ENCODE measurements at places on chromosomes 2 and 18.

- DNase-seq = no peak
These were observed 57.8 kb downstream of the C2orf76 start for GRCh38 chr2:119308793-119309330.

GRCh38 chr18:51070545-51070944, 40.5 kb downstream of the SMAD4 start:
- no peak for DNase-seq

DNA sequence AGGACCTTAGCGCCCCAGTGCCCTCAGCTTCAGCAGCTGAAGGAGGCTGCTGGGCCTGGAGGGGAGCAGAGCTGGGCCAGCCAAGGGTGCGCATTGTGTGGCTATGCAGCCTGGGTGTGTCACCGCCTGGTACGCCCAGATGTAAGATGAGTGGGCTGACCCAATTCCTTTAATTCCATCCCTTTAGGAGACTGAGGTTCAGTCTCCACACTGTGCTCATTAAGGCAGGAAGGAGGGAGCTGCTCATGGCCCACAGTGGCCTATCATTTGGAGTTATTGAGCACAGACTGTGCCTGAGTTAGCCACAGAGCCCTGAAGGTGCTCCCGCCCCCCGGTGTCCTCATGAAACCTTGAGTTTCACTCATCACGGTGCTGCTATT, 194.1 kb upstream of the GLI2 start:
- DNase-seq = no peak

- DNase-seq = no peak
These were observed 70.0 kb upstream of the ATP5MC3 start for GRCh38 chr2:175251425-175252041.

DNA sequence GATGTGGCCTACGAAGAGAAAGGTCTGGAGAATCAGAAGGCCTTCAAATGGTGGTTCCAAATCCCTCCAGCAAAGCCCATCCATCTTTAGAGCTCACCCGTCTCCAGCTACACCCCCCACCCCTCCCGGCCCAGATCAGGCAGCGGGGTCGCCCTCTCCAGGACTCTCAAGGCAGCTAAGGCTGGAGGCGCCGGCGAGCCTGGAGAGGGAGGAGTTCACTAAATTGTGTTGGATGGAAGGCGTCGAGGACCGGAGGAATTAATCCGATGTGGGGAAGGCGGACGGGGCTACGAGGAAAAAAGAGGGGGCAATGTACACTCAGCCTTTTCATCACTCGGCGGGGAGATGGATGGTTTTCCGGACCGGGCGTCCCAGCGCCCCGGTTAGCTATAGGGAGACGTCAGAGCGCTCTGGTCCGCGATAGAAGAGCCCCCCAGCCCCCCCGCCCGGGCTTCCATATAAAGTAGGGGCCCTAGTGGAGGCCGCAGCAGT, at the start of gene GRP:
GRP (plus strand) TSS at position 487 of the 492 bp plus-strand sequence. CDS start 108 bp downstream, outside the sequence.
- DNase-seq = no peak

DNA sequence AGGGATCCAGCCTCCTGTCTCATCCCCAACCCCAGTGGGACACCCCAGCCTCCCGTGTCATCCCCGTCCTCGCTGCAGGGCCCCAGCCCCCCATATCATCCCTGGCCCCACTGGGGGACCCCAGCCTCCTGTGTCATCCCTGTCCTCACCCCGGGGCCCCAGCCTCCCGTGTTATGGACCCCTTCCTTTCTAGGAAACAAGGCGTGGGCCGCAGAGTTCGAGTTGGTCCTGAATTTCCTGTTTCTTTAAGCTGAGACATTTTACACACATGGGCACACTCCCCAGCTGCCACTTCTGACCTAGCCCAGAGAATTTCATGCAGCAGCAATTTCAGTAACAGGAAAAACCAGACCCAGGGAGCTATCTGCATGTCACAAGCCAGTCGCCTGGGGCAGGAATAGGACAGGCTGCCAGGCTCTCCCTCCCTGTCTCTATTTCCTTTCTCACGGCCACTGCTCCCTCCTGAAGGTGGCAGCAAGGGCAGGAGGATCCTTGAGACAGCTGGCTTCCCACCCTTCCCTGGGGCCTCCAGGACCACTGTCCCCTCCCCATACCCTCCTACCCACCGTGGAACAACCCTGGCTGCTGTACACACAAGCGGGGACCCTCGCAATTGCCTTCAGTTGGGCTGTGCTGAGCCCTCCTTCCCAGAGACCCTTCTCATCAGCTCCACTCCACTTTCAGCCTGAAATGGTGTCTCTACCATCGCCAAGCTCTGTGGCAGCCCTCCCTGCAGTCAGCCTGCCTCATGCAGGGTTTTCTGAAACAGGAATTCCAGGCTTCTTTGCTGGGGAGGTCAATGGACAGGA, 141.9 kb upstream of the ID2 start:
- DNase-seq = no peak

DNA sequence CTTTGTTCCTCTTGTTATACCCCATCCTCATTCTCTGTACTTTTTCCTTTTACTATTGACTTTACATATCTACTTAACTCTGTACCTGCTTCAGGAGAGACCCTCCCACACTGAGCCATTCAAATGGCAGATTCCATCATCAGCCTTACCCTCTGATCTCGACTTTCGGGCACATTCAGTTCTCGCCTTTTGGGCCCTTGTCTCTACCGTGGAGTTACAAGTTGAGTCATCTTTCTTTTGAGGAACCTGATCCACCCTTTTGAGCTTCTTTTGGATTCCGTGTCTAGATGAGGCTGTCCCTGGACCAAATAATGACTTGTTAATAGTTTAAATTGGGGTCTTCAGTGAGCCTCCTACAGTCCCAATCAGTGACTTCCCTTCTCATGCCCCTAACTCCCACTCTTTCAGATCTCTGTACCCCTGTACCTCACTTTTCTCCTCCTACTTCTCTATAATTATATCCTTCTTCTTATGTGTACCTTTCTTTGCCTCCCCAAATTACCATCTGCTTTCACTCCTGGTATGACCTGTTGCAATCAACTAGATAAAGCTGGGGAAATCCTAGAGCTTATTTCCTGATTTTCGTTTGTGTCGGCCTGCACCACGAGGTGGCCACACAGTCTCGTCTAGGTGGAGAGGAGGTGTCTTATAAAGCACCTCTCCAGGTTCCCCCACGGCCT, 17.2 kb downstream of the SP110 start:
- DNase-seq = peak; percentile 26

- DNase-seq = no peak
These were observed 173.9 kb downstream of the HDAC4 start for GRCh38 chr2:239226677-239227581.

DNA sequence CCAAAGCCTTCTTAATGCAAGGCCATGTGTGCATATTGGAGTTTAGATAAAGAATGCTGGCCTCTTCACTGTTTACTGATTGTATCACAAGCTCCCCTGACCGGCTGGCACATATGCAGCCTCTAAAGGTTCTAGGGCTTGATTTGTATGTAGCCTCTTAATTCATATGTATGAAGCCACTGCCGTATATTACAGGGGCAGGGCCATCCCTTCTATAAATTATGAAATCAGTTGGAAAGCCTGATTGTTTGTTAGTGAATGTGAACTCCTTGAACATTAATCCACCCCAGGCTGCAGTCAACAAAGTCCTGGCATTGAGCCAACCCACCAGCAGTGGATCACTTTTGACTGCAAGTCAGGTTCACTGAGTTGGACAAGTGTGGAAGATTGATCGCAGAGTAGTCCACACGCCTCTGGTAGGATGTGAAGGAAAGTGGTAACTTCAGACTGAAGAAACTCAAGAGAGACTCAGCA, 61.6 kb upstream of the PARD3B start:
- no peak for DNase-seq

- no peak for DNase-seq
These were observed 71.3 kb upstream of the ZNF521 start for GRCh38 chr18:25423267-25423666.

GRCh38 chr2:112814278-112814677, 22.3 kb downstream of the IL1B start:
- DNase-seq = no peak

DNA sequence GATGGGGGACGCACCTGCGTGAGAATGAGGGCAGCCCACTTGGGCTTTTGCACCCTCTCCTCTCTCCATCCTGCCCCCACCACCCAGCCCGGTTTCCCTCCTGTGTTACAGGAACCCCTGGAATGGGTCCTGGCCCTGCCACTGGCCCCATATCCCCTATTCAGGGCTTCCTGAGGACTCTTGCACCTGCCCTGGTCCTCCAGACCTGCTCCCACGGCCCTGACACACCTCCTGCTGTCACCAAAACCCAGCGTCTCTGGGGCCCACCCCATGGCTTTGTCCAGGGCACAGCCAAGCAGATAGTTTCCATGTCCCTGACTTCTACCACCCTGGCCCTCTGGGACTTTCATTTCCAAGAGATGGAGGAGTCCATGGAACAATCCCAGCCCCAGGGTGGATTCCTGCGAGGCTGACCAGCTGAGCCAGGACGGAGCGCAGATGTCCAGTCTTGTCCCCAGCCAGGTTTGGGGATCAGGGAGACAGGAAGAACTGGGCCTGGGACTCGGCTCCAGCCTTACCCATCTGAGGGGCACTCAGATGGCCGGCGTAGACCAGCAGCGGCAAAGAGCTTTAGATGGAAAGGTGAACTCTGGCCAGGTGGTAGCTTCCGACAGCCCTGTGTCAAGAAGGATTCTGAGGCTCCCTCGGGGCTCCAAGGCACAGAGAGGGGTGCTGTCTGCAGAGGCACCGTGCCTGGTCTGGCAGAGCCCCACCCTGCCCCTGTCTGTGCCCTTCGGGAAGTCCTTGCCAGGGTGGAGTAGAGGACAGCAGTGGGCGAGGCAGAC, 12.0 kb downstream of the GPR35 start:
- DNase-seq = no peak

DNA sequence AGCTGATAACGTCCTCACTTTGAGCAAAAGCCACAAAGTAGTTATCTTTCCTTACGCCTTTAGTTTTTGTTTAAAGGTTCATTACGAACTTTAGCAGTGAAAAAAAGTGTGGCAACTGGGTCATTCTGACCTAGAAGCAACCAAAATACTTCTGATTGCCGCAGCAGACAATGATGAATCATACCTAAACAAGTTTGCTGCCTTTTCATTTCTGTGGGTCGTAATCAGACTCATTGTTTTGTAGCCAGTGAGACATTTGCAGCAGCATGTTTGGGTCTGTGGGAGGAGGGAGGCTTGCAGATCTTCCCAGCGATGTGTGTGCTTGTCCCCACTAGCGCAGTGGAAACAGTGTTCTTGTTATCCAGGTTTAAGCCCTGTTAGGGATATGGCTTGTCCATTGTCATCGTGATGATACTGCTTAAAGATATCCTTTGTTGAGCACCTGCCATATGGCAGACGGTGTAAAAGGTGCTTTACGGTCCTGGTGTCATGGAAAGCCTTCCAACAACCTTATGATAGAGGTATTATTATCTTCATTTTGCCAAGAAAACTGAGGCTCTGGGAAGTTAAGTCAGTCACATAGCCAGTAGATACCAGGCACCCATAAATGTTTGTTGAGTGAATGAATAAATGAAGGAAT, 1.3 kb upstream of the GREB1 start:
- DNase-seq = no peak

DNA sequence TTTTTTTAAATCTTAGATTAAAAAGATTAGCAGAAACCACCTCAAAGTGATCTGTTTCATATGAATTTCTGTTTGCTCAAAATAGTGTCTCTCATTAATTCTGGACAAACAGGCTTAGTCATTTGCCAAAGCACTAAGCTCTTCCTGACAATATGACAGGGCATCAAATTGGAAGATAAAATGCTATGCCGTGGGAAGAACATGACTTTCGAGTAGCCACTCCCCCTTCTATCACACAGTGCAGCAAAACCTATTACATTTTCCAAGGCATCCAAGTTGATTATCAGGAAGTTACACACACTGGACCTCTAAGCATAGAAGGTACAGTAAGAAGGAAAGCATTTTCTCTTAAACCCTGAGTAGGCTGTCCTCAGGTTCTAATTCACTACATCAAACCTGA, 89.5 kb downstream of the STK39 start:
- DNase-seq = no peak

DNA sequence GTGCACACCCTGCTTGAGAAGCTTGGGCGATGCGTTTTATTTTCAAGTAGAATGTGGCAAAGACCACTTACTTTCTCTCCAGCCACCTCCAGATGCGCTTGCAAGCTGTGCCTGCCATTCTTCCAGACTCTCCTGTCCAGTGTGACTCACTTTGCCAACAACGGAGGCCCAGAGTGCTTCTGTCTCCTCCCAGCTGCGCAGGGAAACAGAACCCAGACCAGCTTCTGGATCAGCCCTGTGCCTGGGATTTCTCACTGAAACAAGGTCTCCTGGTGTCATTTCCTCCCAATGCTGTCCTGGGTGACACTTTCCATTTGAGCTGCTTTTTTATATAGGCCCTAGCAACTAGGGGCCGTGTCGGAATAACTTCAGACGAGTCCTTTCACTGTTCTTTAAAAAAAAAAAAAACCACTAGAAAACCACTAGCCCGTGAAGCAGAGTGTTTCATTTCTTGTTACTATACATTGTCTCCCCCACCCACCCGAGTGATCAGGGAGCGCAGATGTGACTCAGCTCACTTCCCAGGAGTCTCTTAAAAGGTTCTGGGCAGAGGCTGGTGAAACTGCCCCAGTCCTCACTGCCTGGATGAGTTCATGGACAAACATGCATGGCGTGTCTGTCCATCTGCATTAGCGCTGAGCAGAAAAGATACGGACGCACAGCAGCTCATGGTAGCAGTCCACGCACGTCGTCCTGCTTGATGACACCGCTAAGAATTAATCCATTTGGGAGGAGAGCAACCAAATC, 25.3 kb upstream of the RPL31 start:
- no peak for DNase-seq

- no peak for DNase-seq
These were observed 164.1 kb downstream of the TMEM247 start for GRCh38 chr2:46643493-46643892.

GRCh38 chr18:12304351-12305210, 3.5 kb upstream of the TUBB6 start:
- DNase-seq = no peak

DNA sequence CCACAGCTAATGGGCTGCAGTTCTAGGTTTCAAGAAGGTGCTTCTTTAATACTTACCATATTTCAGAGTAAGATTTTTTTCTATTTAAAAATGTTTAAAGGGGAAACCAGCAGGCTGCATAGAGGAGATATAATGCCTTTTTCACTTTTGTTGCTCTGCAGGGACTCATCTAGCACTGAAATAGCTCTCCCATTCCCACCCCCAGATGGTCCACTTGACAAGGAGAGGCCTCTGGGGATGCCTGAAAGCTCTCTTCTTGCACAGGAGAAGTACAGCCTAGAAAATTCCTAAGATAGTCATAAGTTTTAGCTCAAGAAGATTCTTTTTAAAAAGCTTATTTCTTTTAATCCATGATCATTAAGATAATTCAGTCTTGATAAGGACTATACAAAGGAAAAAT, 126.4 kb downstream of the CDH2 start:
- no peak for DNase-seq

GRCh38 chr18:3453540-3454364, 3.8 kb downstream of the TGIF1 start:
- peak; percentile 36 for DNase-seq

- no peak for DNase-seq
These were observed 5.6 kb downstream of the MYT1L start for GRCh38 chr2:2325516-2325915.

GRCh38 chr18:44651918-44652572, 28.6 kb upstream of the SETBP1 start:
- DNase-seq = no peak

All from CD4-positive, alpha-beta T cell treated with Interleukin-17A for 4 hours (primary cell).